Colonic mucosa (tissue), 4 donors: ENCODE measurements at places on chromosomes 1 and 21.
A peak's percentile ranks its signal among the peaks of the same experiment; 100 is the strongest.

DNA sequence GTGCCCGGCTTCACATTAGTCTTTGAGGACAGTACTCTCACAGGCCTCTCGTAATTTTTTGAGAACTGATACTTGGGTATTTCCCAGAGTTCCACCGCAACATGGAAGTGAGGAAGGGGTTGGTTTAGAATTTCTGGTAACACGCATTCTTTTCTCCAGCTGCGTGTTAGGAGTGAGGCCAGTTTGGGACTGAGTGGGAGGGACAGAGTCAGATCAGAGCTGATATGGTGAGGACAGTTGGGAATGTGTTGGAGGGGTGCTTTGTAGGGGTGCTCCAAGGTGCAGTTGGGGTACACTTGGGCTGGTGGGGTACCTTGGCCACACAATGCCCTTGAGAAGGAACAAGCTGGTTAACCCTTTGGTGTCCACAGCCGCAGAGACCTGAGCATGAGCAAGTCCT lies 6.7 kb downstream of the FBXO6 start:
- H3K27ac ChIP-seq: no peak overlapping the region
- no peak for DNase-seq
- no peaks in the 10 kb centered on the region for H3K36me3 ChIP-seq
- H3K27me3 ChIP-seq: no peaks in the 10 kb centered on the region
- H3K4me3 ChIP-seq: no peak overlapping the region

GRCh38 chr1:91057784-91058183 lies 35.9 kb upstream of the ZNF644 start:
- H3K27me3 ChIP-seq: no peaks in the 10 kb centered on the region
- no peak overlapping the region for H3K27ac ChIP-seq
- no peak overlapping the region for H3K4me3 ChIP-seq

- no peak overlapping the region for H3K4me3 ChIP-seq
- H3K27me3 ChIP-seq: no peaks in the 10 kb centered on the region
- DNase-seq: peak; percentile 63
- no peaks in the 10 kb centered on the region for H3K36me3 ChIP-seq
- no peaks in the 10 kb centered on the region for H3K4me1 ChIP-seq
Observed at GRCh38 chr1:67138813-67139499, 4.2 kb upstream of the C1orf141 start.

GRCh38 chr1:7678491-7679158 lies 92.5 kb upstream of the VAMP3 start:
- no peak overlapping the region for H3K4me3 ChIP-seq
- H3K27ac ChIP-seq: no peak overlapping the region
- no peaks in the 10 kb centered on the region for H3K4me1 ChIP-seq

DNA sequence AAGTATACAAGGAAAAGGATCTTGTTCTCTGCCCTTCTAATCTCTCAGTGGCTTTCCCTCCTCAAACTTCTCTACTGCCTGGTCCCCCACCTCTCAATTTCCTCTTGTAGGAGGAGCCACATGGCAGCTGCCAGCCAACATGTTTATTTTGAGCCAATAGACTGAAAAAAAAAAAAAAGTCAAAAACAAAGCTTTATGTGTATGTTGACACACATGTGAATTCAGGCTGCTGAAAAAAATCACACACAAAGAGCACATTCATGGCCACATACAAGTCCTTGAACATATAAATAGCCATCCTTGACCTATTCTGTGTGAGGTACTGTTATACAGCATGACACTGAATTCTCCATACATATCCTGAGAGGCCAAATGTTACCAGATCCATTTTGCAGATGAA lies 3.7 kb downstream of the PTPN14 start:
- DNase-seq: no peak
- H3K4me1 ChIP-seq: no peaks in the 10 kb centered on the region
- H3K36me3 ChIP-seq: no peaks in the 10 kb centered on the region
- H3K4me3 ChIP-seq: no peak overlapping the region

GRCh38 chr1:211323156-211324063 lies 3.2 kb upstream of the TRAF5 start:
- H3K27ac ChIP-seq: no peak overlapping the region
- no peak overlapping the region for H3K4me3 ChIP-seq
- peak; percentile 74 for DNase-seq
- H3K36me3 ChIP-seq: no peaks in the 10 kb centered on the region
- no peaks in the 10 kb centered on the region for H3K27me3 ChIP-seq
- H3K4me1 ChIP-seq: no peaks in the 10 kb centered on the region

DNA sequence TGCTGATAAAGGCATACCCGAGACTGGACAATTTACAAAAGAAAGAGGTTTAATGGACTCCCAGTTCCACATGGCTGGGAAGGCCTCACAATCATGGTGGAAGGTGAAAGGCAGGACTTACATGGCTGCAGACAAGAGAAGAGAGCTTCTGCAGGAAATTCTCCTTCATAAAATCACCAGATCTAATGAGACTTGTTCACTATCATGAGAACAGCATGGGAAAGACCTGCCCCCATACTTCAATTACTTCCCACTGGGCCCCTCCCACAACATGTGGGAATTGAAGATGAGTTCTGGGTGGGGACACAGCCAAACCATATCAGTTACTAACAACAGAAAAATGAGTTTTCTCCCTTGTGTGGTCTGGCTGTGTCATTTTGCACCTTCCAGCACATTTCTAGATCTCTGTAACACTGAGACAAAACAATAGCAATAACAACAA lies 741.4 kb downstream of the KCNT2 start:
- H3K27me3 ChIP-seq: no peaks in the 10 kb centered on the region
- DNase-seq: no peak
- H3K4me3 ChIP-seq: no peak overlapping the region
- no peaks in the 10 kb centered on the region for H3K4me1 ChIP-seq
- H3K36me3 ChIP-seq: no peaks in the 10 kb centered on the region

DNA sequence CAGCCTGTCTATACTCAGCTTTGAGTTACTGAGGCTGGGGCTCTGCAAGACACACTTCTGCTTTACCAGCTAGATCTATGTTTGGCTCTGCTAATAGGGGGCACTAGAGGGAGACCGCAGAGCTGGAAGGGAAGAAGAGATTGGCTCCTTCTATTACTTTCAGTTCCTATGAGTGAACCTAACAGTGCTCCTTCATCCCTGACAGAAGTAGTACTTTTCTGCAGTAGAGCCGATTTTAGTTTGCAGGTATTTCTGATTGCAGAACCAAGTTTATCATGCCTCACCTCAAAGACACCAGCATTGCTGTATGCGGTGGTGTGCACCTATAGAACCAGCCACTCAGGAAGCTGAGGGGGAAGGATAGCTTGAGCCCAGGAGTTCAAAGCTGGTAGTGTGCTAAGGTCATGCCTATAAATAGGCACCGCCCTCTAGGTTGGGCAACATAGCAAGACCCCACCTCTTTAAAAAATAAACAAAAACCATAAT lies 5.7 kb upstream of the ZDHHC18 start:
- H3K4me3 ChIP-seq: no peak overlapping the region
- H3K27me3 ChIP-seq: no peaks in the 10 kb centered on the region
- peaks cover 4% of the 10 kb centered on the region for H3K4me1 ChIP-seq
- H3K27ac ChIP-seq: no peak overlapping the region
- DNase-seq: peak; percentile 48

DNA sequence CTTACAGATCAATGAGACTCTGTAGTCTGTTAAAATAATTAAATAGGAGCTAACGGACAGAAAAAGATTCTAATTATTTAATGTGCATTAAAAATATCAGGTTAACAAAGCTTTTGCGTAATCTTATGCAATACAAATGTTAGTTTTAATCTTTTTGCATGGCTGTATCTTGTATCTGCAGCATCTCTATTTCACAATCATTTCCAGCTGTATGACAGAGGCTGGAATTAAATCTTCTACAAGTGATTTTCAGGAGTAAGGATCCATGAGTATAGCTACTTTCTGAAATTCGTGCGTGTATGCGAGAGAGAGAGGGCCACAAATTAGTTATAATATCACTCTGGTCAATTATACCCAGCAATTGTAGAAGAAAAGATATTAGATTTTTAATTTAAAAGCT lies 1446.8 kb downstream of the NCAM2 start:
- H3K27ac ChIP-seq: no peak overlapping the region
- no peak for DNase-seq
- H3K27me3 ChIP-seq: no peaks in the 10 kb centered on the region
- no peaks in the 10 kb centered on the region for H3K4me1 ChIP-seq
- no peak overlapping the region for H3K4me3 ChIP-seq
- no peaks in the 10 kb centered on the region for H3K36me3 ChIP-seq

GRCh38 chr21:45082736-45083135 lies 8.4 kb downstream of the ADARB1 start:
- no peaks in the 10 kb centered on the region for H3K27me3 ChIP-seq
- no peak for DNase-seq
- no peak overlapping the region for H3K27ac ChIP-seq
- no peak overlapping the region for H3K4me3 ChIP-seq
- H3K36me3 ChIP-seq: no peaks in the 10 kb centered on the region
- no peaks in the 10 kb centered on the region for H3K4me1 ChIP-seq

DNA sequence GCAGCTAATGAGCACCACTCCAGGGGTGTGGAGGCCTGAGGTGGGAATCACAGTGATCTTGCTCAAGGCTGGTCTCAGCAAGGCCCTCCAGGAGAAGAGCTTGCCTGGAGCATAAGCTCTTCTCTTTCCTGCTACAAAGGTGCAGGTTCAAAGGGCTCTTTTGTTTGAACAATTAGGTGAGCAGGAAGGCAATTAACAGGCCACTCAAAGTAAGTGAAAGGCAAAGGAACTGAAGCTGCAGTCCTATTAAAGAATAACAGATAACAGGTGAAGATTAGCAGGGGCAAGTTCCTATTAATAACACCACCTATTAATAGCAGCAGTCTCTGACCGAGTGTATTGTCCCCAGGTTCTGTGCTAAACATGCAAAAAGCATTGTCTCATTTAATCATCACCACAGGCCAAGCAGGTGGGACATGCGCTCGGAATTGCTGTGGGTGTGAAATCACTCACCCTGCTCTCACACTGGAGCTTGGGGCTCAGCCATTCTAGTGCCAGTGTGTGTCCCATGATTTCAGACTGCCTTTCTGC lies 113.8 kb downstream of the RHOU start:
- H3K4me1 ChIP-seq: peaks cover 10% of the 10 kb centered on the region
- H3K4me3 ChIP-seq: no peak overlapping the region
- DNase-seq: peak; percentile 27
- no peaks in the 10 kb centered on the region for H3K36me3 ChIP-seq
- no peaks in the 10 kb centered on the region for H3K27me3 ChIP-seq

DNA sequence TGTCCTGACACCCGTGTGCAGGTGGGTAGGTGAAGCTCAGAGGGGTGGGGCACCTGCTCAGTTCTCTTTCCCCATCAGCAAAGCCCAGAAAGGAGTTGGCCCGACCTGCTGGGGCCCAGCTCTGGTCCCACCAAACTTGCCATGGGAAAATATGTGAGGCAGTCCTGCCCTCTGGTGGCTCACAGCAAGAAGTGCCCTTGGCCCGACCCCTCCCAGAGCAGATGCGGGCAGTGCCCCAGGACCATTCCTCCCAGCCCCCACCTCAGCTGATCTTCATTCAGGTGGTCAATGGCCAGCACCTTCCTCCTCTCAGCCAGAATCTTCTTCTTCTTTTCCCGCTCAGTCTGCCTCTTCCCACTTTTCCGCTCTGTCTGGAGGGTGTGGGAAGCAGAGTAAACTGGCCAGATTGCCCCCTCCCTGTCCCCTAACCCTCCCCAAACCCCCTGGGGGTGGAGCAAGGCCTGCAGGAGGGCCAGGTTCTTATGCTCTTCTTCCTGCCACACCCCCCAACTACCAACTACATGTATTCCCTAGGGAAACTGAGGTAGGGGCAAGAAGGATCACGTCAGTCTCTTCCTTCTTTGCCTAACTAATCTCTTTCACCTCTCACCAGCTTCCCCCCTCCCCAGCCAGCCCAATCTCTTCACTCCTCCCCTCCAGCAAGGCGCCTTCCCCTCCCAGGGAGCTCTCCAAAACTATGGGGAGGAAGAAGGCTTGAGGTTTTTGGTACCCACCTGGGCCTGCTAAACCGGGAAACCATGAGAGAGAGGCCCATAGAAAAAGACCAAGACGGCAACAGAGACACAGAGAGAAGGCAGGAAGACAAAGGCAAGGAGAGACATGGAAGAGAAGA lies 15.6 kb downstream of the TNNT2 start:
- H3K36me3 ChIP-seq: no peaks in the 10 kb centered on the region
- no peaks in the 10 kb centered on the region for H3K27me3 ChIP-seq
- H3K27ac ChIP-seq: no peak overlapping the region
- H3K4me3 ChIP-seq: no peak overlapping the region

DNA sequence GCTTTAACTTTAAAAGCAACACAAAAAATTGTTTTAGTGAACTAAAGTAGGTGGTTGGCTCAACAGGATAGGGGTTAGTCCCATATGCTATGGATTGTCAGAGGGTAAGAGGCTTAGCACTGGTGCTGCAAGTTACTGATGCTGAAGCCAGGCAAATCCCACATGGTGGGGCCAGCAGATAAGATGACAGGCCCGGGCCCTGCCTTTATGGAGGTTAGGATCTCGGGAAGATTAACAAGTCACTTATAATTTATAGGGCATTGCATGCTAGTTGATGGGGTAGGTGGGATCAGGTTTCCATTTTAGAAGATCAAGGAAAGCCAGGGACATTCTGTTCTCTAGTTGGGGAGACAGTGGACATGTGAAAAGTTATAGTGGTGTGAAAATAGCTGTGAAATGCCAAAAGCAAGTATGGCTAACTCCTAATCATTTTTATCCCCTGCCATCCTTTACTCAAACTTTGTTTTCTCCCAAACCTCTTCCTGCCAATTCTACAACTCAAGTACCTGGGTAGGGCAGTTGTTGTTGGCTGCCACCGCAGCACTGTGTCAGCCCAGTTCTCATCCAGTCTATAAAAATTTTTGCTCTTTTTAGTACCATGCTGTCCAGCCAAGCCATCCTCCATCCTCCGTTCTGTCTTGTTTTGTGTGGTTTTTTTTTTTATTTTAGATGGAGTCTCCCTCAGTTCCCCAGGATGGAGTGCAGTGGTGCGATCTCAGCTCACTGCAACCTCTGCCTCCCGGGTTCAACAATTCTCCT lies 10.3 kb downstream of the CHAF1B start:
- H3K27me3 ChIP-seq: no peaks in the 10 kb centered on the region
- DNase-seq: no peak
- H3K36me3 ChIP-seq: no peaks in the 10 kb centered on the region
- H3K27ac ChIP-seq: no peak overlapping the region

DNA sequence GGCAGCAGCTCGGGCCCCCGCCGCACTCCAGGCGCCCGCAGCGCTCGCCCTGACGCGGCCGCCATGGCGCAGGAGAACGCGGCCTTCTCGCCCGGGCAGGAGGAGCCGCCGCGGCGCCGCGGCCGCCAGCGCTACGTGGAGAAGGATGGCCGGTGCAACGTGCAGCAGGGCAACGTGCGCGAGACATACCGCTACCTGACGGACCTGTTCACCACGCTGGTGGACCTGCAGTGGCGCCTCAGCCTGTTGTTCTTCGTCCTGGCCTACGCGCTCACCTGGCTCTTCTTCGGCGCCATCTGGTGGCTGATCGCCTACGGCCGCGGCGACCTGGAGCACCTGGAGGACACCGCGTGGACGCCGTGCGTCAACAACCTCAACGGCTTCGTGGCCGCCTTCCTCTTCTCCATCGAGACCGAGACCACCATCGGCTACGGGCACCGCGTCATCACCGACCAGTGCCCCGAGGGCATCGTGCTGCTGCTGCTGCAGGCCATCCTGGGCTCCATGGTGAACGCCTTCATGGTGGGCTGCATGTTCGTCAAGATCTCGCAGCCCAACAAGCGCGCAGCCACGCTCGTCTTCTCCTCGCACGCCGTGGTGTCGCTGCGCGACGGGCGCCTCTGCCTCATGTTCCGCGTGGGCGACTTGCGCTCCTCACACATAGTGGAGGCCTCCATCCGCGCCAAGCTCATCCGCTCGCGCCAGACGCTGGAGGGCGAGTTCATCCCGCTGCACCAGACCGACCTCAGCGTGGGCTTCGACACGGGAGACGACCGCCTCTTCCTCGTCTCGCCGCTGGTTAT lies 2.8 kb downstream of the KCNJ9 start:
- no peaks in the 10 kb centered on the region for H3K36me3 ChIP-seq
- no peak overlapping the region for H3K27ac ChIP-seq
- H3K4me1 ChIP-seq: no peaks in the 10 kb centered on the region
- peak overlapping the region; percentile 27 for H3K4me3 ChIP-seq
